ENCODE measurements at places on chromosomes 12 and 14.

DNA sequence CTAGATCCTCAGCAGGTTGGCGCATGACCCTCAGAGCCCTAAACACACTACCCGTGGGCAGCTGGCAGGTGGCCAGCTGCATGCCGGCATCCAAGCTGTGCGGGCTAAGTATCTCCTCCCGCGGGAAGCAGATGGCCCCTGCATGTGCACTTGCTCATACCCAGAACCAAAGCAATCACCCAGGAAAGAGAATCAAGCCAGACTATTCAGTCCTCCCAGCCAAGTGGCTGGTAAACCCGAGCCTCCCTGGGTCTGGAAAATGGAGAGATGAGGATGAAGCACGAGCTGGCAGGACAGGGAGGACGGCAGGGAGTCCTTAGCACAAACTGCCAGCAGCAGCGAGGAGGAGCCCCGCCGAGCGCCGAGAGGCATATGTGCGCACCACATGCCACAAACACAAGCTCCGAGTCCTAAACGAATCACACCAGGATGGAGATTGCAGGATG lies 139.7 kb downstream of the RIMBP2 start:
- peak; percentile 19 for DNase-seq

DNA sequence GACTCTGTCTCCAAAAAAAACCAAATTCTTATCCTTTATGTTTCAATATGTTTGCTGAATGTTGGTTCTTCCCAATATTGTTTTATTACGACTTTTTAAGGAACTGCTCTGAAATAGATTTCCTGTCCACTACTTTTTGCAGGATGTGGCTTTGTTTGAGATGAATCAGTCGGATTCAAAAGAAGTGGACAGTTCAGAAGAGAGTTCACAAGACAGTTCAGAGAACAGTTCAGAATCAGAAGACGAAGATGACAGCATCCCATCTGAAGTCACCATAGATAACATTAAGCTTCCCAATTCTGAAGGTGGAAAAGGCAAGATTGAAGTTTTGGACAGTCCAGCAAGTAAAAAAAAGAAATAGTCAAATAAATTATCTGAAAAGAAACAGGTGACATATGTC lies 8.2 kb downstream of the NOPCHAP1 start:
- no peak for DNase-seq

DNA sequence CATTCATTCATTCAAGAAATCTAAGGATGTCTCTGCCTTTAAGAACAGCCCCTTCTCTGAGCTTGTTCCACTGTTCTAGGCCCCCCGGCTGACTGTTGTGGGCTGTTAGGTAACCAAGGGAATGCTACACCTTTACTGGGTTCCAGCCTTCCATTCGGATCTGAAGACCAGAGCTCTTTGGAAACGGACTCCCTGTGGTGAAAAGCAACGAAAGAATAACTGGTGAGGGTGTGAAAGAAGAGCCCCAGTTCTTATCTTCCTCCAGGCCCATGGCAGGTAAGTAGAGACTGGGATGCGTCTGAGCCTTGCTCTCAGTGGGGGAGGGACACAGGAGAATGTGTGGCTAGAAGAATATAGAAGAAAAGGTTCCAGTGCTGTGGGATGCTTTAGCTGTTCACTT lies 207.4 kb downstream of the TMEM132D start:
- DNase-seq: no peak

GRCh38 chr12:42969355-42969754 lies 379.8 kb upstream of the PRICKLE1 start:
- DNase-seq: no peak

DNA sequence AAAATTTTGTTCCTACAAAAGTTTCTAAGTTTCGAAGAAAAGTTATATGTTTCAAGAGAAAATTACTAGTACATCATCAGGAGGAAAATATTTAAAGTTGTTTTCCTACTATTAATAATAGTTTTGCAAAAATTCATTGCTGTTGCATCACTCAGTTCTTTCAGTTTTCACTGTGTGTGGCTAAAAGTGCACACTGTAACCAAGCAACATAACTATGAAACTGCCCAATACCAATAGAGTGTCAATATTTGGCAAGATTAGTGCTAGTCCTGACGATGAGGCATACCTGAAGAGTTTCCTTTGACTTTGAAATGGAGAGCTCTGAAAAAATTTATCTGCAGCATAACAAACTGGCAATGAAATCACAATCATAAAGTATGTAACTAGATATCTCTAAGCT lies 194.3 kb downstream of the CPNE8 start:
- peak; percentile 58 for DNase-seq

DNA sequence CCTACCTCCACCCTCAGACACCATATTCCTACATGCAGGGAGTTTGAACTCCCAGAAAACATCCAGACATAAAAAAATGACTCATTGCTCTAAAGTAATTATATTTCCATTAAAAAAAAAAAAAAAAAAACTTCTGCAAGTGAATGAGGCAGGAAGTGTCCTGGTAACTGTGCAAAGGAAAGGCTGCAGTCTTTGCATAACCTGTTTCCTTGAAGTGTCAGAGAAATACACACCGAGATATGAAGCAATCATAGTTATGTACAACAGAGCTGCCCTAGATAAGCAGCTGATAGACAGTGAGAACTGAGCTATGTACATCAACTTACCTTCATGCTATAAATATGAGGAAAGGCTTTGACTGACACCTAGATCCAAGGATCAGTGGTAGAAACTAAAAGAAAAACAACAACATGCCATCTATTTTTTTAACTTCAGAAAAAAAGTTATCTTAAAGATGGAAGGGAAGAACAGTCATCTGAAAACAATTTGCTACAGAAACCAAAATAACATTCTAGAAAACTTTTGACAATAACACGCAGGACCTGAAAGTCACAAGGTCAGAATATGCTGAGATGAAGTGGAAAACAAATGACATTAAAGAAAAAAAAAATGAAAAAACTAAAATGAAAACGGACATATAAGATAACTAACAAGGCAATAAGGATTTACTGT lies 263.2 kb downstream of the SEC23A start:
- peak; percentile 2 for DNase-seq

DNA sequence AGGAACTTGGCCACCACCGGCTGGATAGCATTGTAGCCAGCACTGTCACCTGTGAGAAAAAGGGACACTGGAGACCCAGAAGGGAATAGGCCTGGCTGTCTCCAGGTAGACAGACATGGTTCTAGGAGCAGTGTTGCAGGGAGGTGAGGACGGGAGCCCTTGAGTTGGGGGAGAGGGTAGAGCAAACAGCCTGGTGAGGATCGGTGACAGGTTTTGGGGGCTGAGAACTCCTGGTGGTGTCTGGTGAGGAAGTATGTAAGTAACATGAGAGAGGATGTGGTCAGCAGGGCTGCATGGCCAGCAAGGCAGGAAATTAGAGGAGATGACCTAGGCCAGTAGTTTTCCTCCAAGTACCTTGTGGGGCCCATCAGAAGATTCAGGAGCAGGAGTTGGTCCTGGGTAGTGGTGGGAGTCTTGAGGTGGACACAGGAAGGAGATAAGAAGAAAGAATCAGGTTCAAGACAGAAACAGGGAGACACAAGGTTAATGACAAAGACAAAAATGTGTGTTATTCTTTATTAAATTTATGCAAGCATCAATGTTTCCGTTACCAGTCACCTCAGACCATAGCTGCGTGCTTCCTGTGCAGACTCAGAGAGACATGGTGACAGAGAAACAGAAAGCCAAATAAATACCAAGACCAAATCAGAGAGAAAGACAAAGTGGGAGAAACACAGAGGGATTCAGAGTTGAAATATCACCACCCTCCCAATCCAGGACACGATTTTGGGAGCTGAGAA lies at the start of gene ARHGAP9:
Gene ARHGAP9 (minus strand): TSS at position 491 of the 740 bp plus-strand sequence. CDS start 460 bp downstream, at position 31.
- no peak for DNase-seq

DNA sequence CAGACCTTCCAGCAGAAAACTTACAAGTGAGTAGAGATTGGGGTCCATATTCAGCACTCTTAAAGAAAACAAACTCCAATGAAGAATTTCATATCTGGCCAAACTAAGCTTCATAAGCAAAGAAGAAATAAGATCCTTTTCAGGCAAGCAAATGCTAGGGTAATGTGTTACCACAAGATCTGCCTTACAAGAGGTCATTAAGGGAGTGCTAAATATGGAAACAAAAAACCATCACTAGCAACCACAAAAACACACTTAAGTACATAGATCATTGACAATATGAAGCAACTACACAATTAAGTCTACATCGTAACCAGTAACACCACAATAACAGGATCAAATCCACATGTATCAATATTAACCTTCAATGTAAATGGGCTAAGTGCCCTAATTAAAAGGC lies 47.1 kb upstream of the CLEC14A start:
- DNase-seq: no peak

DNA sequence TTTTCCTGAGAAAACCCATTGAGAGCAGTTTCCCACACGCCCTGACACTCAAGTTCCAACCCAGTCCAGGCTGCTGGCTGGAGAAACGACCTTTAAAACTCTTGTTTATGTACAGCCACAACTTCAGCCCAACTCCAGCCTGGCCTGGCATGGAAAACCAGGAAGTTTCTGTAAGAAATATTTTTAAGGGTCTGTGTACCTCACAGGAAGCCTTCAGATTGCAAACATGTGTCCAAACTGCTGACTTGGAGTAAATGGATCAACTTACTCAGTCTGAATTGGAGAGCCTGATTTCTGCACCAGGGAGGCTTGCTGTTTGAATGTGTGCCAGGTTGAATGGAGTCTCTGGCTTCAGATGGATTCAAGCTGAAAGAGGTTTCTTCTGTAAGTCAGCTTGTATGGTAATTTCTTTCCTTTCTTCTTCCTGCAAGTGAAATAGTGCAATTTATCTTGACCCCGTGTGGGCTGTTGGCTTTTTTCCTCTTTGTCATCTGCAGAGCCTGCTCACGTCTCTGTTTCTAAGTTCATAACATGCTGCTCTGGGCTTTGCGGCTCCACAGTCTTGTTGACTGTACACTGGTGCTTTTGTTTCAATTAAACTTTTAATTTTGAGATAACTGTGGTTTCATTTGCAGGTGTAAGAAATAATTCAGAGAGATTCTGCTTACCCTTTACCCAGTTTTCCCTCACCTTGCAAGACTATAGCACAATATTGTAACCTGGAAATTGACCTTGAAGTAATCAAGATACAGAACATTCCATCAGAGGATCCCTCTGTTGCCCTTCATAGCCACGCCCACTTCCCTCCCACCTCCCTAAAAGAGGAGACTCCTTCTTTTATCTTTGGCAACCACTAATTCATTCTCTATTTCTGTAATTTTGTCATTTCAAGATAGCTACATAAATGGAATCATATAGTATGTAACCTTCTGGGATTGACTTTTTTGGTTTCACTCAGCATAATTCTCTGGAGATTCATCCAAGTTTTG lies 109.7 kb upstream of the PRMT8 start:
- peak; percentile 77 for DNase-seq
